ENCODE measurements at places on chromosomes 4 and X.

DNA sequence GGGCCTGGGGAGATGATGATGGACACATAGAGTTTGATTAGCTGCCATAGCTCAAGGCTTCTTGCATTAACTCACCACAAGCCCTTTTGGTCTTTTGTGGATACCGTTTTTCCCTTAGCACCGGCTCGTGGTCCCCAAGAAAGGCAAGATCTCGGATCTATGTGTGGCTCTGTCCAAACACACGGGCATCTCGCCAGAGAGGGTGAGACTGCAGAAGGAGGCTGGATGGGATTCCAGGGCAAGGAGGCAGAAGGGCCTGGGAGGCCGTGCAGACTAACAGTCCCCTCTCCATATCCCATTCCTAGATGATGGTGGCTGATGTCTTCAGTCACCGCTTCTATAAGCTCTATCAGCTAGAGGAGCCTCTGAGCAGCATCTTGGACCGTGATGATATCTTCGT lies 9.5 kb downstream of the USP11 start:
- no peak for DNase-seq

GRCh38 chr4:130563889-130564418 lies 1468.0 kb downstream of the C4orf33 start:
- no peak for DNase-seq

- peak; percentile 10 for DNase-seq
These were observed 44.0 kb downstream of the SLC25A5 start for GRCh38 chrX:119512146-119512800.

DNA sequence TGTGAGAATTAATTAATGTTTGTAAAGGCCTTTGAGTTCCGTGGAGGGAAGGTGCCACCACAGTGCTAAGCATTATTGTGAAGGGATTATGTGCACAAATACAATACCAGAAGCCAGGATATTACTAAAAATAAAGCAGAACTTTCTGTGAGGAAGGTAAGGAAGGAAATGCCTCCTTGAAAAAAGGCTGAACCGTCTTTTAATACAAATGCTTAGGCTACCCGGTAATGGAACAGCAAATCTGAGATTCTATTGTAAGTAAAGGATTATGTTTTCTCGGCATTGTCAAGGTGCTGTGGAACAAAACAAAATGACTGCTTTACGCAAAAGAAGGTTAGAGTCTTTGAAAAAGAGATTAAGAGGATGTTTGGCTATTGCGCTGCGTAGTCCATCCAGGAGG lies 57.9 kb upstream of the SPRY1 start:
- no peak for DNase-seq

GRCh38 chrX:16136080-16136479 lies 12.7 kb downstream of the GRPR start:
- no peak for DNase-seq

- DNase-seq, result no peak
These were observed 37.4 kb downstream of the MGARP start for GRCh38 chr4:139242511-139243051.

DNA sequence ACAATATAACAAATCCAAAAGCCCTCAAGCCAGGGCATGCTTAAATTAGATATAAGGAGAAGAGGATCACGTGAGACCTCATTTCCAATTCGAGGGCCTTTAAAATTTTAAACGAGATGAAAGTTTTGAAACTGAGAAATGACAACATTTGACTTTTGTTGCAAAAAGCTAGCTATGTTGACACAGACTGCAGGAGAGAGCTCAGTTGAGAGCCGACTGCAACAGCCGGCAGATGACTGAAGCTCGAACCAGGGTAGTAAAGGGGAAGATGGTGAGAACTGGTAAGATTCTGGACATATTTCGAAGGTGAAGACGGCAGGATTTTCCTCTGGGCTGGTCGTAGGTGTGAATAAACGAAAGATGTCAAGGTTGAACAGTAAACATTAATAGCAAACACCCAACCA lies 773 bp downstream of the PRMT9 start:
- DNase-seq, result peak; percentile 10

DNA sequence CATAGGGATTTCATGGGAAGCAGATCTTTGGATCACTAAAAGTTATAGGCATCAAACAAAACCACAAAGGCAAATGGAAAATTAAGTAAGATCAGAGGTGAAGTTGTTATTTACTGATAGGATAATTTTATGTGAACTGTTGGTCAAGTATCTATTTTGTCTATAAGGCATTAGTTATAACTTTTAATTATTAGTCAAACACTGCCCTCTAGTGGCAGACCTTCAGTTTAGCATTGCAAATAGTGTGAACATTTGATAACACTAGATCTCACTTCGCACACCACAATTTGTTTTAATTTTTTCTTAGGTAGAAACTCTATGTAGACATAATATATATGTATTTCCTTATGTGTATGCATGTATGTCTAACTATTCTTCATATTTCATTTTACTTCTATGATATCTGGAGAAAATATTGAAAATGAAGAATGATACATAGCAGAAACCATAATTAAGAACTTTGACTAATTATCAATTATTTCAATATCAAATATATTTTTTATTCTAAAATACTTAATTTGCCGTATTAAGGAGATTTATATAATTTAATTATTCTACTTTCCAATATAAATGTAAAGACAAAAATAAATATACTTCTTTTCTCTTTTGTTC lies 214.5 kb upstream of the TACR3 start:
- peak; percentile 40 for DNase-seq

DNA sequence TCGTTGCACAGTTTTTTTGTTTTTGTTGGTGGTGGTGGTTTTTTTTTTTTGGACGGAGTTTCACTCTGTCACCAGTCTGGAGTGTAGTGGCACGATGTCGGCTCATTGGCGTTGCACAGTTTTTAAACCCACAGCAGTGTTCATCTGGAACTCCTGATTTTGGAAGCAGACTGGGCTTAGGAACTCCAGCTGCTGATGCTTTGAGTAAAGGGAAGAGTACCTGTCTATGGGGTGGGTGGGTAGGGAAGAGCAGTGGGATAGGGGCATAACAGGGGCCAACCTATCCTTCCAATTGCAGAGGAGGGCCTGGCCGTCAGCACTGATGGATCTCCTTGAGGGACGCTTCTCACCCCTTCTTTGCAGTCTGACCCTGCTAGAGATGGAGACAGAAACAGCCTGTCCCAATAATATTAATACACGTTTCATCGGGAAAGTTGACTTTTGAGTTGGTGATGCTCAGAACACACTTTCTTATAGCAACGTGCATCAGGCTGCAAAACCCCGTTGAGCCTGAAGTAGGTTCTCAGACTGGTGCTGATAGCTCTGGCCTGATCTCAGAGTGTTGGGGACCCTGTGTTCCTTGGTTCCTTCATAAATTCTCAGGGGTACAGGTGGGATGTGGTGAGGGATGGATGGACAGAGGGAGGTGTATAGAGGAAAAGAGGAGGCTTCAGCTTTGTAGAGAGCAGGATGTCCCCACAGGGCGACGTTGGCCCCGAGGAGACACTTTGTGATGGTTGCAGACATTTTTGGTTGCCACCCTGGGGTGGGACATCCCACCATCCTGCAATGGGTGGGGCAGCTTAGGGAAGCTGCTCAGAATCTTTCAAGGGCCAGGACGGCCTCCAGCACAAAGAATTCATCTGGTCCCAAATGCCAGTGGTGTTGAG lies 2.3 kb downstream of the CD99 start:
- DNase-seq, result no peak
